ENCODE measurements at places on chromosomes 16 and 17.

GRCh38 chr17:74216505-74216904 is 3.1 kb downstream of the TTYH2 start:
- DNase-seq, result no peak

DNA sequence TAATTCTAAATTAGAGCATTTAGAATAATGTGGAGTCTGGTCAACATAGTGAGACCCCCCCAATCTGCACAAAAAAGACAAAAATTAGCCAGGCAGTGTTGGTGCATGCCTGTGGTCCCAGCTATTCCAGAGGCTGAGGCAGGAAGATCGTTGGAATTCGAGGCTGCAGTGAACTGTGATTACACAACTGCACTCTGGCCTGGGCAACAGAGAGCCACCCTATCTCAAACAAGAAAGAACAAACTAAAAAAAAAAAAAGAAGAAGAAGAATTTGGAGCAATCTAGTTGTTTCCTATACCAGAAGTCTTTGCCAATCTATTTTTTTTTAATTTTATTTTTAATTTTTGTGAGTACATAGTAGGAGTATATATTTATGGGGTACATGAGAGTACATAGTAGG is 6.0 kb downstream of the CETP start:
- no peak for DNase-seq

GRCh38 chr16:15919331-15919730 is 30.1 kb upstream of the ABCC1 start:
- DNase-seq, result no peak

DNA sequence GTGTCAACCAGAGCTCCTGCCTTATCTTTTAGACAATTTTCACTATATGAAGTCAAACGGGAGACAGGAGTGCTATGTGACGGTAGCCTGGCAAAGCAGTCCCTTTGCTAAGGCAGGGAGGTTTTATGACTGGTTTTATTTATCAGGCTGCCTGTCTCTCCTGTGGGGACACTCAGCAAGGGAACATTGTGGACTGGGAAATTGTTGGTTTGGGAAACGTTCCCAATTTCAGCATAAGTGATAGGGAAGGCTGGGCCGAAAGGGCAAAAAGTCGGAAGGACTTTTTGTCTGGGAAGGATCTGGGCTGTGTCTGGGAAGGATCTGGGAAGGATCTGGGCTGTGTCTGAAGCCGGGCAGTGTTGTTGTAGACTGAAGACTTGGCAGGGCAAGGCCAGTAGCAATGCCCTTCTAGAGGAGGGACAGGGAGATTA is 211.2 kb downstream of the PARN start:
- no peak for DNase-seq

DNA sequence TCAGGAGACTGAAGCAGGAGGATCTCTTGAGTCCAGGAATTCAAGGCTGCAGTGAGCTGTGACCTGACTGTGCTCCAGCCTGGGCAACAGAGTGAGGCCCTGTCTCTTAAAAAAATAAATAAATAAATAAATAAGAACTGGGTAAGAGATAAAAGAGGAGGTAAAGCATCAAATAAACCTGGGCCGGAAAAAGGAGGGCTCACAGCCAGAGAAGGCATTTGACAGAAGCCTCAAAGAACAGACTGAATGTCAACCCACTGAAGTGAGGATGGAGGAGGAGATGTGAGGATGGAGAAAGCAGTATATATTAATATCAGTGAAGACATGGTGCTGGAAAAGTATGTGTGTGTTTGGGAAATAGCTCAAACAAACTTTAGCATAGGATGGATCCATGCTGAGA is 6.1 kb downstream of the NOG start:
- no peak for DNase-seq

- no peak for DNase-seq
These were observed 817 bp downstream of the NME1 start for GRCh38 chr17:51154176-51154575.

DNA sequence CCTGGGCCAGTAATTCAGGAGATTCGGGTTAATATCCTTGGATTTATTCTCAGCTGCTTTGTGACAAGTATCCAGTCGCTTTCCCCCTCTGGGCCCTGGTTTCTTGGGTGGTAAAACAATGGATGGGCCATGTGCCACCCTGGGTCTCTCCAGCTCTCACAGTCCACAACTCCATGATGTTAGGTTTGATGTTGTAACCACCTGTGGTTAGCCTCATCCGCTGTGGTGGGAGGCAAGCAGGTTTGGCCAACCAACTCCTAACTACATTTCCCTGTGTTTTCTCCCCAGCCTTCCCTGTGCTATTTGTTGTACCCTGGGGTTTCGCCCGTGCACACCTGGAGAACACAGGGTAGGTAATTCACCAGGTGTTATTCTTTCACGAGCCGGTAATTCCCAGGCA is 35.1 kb downstream of the GLP2R start:
- no peak for DNase-seq

- DNase-seq, result no peak
These were observed 41.3 kb downstream of the ERCC4 start for GRCh38 chr16:13961099-13961811.

DNA sequence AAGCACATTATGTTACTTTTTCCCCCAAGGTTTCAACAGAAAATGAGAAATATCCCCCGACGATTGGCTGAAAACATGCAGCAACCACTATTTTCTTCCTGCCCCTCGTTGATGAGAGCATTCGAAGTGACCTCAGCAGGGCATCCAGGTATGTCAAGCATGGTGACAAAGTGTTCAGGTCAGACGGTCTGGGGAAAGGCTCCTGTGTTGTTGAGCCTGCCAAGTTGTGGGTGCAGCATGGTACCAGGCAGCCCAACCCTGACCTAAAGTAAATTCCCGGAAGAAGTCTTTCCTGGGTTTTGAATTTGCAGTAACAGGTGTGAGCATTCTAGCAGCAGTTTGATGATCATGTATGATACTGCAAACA is 51.7 kb upstream of the SEC14L1 start:
- DNase-seq, result no peak

DNA sequence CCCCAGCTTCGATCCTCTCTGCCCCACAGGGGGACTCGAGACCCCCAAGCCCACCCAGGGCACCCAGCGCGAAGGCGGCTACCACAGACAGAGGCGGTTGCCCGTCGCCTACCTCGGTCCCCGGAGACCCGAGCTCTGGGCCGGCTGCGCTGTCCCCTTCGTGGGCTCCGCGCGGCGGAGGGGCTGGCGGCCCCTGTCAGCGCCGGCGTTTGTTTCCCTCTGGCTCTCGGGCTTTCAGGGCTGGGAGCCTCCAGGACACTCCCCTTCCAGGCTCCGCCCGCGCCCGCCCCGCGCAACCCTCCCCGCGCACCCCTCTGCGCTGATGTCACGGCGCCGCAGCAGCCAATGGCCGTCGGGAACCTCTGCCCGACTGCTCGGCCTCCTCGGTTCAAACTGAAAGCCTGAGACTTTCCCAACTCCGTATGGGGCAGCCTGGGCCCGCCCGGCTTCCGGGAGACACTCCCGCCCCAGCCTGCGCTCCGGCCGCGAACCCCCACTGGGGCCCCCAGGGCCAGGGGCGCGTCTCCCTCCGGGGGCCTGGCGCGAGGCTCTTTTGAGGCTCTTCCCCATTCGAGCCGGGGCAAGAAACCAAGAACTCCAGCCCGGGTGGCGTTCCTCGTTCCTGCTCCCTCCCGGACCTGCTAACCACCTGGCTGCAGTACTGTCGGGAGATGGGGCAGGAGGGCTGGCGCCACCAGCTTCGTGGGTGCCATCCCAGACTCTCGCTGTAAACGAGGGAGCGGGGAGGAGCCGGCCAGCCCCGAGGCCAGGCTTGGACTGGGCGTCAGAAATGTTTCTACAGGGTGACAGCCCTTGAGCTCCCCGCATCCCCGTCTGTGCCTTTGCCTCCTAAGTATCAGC is at the start of gene CDC42EP4:
TSS of gene CDC42EP4 (minus strand) at position 221 of the 861 bp plus-strand sequence. CDS start 25,501 bp downstream, outside the sequence.
- DNase-seq, result peak; percentile 41

DNA sequence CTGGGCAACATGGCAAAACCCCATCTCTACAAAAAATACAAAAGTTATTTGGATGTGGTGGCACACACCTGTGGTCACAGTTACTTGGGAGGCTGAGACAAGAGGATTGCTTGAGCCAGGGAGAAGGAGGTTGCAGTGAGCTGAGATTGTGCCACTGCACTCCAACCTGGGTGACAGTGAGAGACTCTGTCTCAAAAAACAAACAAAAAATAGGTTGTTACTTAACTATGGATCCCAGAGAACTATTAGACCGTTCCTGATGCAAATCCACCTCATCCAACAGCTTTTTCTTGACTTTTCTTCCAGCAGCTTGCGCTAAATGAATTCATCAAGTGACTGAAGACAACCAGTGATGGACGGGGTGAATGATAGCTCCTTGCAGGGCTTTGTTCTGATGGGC is at the start of gene OR2C1:
TSS of gene OR2C1 (plus strand) at position 301 of the 400 bp plus-strand sequence. CDS start at position 353, 52 bp downstream.
- DNase-seq, result no peak

GRCh38 chr16:8630255-8630953 is 8.9 kb downstream of the METTL22 start:
- no peak for DNase-seq

DNA sequence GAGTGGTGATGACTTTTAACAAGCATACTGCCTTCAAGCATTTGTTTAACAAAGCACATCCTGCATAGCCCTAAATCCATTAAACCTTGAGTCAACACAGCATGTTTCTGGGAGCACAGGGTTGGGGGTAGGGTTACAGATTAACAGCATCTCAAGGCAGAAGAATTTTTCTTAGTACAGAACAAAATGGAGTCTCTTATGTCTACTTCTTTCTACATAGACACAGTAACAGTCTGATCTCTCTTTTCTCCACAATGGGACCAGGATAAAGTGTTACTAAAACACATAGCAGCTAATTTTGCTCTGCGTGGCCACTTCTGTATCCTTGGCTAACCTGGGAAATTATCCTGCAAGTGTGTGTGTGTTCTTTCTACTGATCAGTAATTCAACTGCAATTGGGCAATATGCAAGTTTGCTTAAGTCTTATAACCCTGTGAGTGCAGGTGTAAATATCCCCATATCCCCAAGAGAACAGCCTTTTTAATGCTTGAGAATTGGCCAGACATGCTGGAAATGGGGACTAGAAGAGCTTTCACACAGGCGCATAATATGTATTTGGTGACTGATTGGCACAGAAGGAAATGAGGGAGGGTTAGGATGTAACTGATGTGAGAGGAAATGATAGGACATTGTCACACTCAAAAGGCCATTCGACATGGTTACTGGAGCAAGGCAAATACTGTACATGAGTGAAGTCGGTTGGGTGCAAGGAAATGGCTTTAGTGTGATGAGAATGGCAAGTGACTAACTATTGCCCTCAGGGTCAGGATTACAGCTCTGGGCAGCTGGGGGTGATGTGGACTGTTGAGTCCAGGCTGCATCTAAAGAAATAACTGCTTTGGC is 10.8 kb upstream of the ANKS4B start:
- DNase-seq, result no peak

GRCh38 chr17:5563456-5563855 is 20.9 kb downstream of the NLRP1 start:
- no peak for DNase-seq

All from stimulated activated CD4-positive, alpha-beta T cell treated with anti-CD3 and anti-CD28 coated beads, Interleukin-1b, Interleukin-23, amount 100 ng/mL, for 1 hour (primary cell).